Panc1 (cell line): ENCODE measurements at places on chromosomes 1 and 21.

DNA sequence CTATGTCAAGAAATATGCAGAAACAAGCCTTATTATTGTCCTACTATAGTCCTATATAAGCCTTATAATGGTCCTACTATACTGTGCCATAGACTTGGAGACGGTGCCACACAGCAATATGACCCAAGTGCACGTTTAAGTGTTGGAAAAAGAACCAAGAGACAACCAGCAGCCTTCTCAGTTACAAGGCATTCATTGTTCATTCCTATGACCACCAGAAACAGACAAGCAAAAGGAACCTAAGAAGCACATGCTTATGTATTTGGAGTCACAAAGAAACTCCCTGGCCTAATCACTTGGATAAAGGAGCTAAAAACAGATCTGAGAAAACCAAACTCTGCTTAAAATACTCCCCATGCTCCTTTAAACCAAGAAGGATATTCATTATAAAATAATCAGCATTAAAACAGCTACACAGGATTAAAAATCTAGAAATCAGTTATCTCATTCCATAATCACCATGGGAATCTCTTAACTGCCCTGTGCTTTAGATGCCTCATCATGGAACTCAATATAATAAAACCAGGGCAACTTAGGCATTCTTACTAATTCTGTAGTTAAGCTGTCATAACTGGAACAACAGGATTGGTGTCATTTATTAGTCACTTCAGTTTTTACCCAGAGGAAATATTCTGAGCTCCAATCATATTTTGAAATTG, 7.0 kb downstream of the COLGALT2 start:
- no peak for DNase-seq

DNA sequence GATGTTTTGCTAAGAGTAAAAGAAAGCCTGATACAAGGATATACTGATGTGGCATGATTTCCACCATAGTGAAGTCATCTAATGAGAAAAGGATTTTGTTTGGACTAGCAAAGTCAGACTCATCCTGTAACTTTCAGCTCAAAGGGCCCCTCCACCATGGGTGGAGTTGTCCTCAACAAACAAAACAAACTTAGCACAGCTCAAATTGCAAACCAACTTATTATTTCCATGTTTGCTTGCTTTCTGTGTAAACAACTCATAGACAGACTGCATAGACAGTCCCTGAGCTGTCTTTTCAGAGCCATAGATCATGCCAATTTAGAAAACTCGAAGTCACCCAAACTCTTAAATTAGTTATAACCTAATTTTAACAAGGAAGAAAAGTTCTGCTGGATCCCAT, 69.4 kb upstream of the VAV3 start:
- no peak for DNase-seq

GRCh38 chr1:165747632-165748447, 20.8 kb downstream of the TMCO1 start:
- no peak for DNase-seq

DNA sequence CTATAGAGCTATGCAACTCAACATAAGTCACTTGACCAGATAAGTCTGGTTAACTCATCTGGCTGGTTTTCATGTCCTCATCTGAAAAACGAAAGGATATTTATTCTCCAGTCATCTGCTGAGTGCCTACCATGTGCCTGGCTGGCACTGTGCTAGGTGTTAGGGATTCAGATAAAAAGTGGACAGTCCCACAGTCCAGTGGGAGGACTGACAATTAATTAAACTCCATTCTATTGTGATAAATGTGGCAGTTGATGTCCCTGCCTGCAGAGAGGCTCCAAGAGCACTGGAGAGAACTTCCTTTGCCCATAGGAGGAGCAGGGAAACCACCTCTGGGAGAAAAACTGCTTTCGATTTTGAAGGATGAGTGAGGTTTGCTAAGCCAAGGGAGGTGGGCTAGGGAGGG, 5.4 kb downstream of the NUAK2 start:
- DNase-seq, result no peak

GRCh38 chr1:222420633-222421032, 127.3 kb downstream of the HHIPL2 start:
- DNase-seq, result no peak

GRCh38 chr1:186819563-186819962, 9.2 kb upstream of the PLA2G4A start:
- no peak for DNase-seq

GRCh38 chr1:212413902-212414327, 771 bp downstream of the PACC1 start:
- no peak for DNase-seq

DNA sequence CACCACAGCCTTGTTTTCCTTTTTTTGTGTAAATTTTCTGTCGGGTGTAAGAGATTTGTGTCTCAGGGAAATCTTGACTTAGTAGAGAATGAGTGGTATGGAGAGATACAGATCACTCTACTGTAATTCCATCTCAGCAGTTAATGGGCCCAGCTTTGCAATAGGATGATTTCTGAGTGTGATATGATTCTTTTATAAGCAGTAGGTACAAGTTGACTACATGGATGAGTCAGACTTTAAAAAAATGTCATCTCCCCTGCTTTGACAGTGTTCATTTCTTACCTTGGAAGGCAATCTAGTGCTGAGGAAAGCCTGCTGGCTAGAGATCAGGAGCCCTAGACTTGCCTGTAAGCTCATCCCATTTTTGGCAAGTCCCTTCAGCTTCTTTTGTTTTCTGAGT, 261.9 kb downstream of the RYR2 start:
- no peak for DNase-seq

GRCh38 chr1:10830961-10831668, 34.7 kb upstream of the CASZ1 start:
- no peak for DNase-seq
